ENCODE measurements at places on chromosomes 5 and 9.
A peak's percentile ranks its signal among the peaks of the same experiment; 100 is the strongest.

DNA sequence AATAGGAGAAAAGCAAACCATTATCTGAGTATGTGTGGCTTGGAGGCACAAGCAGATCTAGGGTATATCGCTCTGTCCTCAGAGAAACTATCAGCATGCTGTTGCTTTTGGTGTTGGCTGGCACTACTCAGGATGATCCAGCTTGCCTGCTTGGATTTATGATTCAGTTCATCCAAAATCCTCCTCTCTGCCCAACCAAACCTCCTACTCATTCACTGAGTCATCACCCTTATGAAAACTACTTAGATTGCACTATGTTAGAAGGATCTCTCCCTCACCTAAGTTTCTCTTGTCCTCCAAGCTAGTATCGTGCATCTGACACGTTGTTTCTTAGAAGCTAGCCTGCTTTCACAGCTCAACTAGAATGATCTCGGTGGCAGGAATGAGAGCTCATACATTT, 14.2 kb upstream of the ZBED3 start:
- peak; percentile 64 for DNase-seq

DNA sequence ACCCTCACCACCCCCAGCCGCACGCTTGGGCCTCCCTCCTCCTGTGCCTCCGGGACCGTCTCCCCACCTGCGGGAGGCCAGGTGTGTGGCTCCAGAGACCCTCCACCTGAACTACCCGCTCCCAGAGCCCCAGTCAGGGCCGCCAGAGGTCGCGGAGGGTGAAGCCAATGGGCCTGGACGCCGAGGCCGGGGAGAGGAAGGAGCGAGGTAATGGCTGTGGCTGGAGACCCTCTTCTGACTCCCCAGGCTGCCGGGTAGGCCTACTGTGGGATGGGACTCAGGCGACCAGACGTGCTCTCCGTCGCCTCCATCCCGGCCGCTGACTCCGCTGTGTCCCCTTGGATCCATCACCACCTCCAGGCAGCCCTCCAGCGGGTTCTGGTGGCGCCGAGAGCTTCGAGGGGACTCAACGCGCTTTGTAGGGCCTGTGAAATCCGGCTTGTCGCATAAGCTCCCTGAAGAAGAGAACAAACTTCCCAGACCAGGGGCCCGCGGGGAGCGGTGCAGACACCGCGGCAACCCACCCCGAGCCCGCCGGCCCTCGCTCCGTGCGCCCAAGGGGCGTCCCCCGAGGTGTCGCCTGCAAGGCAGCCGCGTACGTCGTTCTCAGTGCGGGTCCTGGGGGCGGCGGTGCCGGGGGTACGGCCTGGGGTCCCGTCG, 12.6 kb downstream of the IRX2 start:
- DNase-seq = no peak

- DNase-seq = no peak
Observed at GRCh38 chr5:155140646-155141045, 127.1 kb downstream of the KIF4B start.

DNA sequence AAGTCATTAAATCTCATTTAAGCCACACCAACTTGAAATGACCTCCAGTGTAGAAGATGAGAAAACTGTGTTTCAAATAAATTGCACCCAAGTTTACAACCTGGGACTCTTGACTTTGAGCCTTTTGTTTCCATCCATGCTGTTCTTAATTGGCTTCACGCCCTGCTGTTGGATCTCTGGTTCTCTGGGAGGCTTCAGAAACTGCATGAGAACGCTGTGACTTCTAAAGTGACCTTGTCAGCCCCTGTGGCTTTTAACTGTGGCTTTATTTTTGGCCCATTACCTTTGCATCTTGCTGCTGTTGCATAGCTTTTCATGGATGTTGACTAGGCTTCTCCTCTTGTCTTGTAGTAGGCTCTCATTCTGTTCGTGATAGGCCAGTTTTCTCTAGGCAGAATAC, 29.3 kb downstream of the TNFAIP8 start:
- DNase-seq = no peak

DNA sequence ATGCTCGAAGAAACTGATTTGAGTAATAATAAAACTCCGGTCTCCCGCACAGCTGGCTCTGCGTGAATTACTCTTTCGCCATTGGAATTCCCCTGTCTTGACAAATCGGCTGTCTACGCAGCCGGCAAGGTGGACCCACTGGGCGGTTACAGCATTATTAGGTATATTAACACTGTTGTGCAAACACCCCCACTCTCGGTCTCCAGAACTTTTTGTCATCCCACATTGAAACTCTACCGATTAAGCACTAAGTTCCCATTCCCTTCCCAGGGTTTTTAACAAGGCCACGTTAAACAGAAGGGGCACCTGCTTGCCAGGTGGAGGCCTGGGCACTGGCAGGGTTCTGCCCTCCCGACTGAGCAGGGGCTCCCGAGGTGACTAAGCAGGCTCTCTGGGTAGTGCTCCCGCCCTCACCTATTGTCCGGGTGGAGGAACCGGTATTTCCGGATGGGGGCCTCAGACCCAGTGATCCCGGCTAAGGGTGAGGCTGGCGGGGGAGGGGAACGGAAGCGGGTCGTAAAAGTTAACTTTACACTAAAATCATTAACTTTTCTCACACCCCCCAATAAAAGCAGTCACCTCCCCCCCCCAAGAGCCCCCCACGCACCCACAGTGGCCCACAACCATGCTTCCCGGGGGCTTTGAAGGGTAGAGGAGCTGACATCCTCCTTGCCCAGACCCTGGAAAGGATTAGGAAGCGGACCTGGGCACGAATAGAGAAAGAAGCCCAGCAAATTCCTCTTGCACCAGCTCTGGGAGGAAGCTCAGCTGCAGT, 53.5 kb upstream of the TJP2 start:
- DNase-seq = no peak

DNA sequence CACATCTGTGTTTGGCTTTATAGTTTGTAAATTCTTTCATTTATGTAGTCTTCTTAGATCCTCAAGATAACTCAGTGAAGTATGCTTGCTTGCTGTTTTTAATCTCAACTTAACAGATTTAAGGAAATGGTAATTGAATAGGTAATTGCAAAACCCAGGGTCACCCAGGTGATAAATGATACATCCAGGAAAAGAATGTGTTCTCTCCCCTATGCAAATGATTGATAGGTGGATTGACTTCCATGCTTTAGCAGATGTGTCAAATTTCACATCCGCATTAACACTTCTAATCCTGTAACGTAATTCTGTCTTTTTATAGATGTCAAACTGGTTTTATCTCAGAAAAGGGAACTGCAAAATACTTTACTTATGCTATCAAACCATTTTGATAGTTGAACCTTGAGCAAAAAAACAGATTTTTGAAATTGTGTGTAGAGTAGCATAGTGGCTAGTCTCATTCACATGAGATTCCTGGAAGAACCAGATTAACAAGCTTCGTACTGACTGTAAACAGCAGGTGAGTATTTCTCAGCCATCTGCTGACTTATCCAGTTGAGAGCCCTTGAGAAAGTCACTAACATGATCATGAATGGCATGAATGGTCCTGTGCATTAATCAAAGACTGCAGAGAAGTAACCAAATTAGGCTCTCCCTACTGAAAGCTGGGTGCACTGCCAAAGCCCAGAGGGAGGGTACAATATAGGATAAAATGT, 86.7 kb upstream of the PAM start:
- no peak for DNase-seq

DNA sequence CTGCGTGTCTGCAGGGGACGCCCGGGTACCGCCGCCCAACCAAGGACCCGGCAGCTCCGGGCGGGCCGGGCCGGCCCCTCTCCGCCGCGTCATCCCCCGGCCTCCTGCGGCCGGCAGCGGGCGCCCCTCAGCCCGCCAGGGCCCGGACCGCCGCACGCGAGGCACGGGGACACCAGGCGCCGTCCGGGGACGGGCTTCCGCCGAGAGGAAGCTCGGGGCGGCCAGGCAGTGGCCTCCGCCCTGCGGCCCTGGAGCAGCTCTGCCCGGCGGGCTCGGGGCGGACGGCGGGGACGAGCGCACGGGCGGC, 373 bp downstream of the FBXW5 start:
- peak; percentile 47 for DNase-seq

DNA sequence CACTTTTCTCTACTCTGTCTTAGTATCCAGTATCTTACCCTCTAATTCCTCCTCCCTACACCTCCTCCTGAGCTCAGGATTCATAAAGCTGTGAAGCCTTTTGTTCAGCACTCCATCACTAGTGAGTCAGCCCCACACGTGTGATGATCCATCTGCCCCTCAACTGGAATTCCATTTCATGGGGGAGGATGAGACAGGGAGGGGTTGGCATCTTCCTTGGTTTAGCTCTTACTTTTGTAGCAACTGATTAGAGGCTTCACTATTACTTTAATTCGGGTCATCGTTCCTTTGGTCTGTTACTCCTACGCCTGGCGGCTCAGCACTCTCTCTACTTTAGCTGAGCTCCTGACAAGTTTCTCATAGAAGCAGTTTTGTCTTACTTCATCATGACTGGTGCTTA, 11.8 kb downstream of the BTNL8 start:
- peak; percentile 18 for DNase-seq

GRCh38 chr5:32714836-32715235, 3.7 kb downstream of the NPR3 start:
- peak; percentile 46 for DNase-seq

- peak; percentile 82 for DNase-seq
Observed at GRCh38 chr5:96752341-96753016, 55.3 kb downstream of the ERAP1 start.

GRCh38 chr5:37971483-37972024, 131.7 kb upstream of the GDNF start:
- DNase-seq = no peak

DNA sequence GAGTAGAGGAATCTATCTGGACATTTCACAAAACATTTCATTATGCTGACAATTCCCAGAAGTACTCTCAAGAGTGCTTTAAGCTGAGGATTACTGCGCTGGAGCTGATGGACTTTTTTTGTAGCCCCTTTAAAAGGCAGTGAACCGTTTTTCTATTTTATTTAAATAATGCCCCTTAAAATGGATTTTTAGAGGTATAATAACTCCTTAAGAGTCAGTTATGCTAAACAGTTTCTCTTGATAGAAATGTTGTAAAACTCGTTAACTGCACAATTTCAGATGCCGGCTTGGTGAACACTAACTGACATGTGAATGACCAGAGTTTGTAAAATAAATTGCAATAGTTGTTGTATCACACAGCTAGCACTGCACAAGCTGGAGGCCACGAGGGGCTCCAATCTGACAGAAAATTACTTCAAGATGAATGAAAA, 174.0 kb downstream of the NR2F1-AS1 start:
- no peak for DNase-seq

DNA sequence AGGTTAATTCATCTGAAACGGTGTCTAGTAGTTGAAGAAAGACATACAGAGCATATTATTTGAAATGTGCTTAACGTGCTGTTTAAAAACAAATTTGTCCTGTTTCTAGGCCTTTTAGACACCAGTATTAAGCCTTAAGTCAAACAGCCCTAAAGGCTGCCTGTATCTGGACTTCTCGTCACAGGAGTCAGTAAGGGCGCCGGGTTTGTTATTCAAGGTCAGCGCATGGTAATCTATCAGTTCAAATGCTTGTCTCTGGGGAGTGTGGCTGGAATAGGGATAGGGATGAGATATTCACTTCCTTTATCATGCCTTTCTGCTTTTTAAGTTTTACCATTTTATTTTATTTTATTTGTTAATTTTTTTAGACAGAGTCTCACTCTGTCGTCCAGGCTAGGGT, 9.4 kb upstream of the CNOT6 start:
- no peak for DNase-seq

GRCh38 chr5:81268521-81269196, 32.7 kb upstream of the ZCCHC9 start:
- peak; percentile 83 for DNase-seq

DNA sequence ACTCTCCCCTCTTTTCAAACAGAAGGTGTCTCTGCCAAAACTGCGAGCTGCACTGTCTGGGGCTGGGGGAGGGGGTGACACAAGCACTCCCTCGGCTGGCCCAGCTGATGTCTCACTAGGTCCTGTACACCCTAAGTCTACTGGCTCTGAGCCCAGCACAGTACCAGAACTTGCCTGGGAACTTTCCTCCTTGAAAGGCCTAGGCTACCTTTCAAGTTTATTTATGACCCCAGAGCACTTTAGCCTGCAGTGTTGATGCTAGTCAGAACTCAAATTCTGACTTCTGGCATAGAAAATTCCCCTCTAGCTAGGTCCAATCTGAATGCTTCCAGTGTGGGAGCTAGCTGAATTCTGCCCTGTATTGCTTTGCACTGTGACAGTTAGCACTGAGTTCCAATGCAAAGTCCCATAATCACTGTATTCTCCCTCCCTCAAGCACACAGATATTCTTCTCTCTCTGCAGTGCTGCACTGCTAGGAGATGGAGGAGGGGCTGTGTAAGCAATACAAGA, 10.5 kb downstream of the LURAP1L start:
- DNase-seq = peak; percentile 28

DNA sequence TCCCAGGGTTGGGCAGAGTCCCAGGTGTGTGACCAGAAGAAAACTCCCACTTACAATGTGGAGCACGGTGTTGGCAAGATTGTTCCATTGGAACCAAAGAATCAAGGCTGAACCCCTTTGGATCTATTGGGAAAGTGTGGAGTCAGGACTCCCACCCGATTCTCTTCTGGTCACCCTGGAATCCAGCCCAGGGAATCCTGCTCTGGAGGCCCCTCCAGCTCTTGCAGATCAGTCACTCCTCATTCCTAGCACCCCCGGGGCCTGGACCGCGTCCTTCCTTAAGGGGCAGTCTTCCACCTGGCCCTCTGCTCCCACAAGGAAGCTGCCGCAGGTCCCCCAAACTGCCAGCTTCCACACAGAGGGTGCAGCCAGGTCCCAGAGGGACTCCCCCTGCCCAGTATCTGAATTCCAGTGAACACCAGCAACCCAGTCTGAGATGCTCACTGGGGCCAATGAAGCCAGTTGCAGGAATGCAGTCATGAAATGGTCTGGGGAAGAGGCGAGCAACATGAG, 170.1 kb downstream of the GADD45G start:
- DNase-seq = no peak

GRCh38 chr5:1065143-1065750, 46.6 kb downstream of the SLC12A7 start:
- no peak for DNase-seq

DNA sequence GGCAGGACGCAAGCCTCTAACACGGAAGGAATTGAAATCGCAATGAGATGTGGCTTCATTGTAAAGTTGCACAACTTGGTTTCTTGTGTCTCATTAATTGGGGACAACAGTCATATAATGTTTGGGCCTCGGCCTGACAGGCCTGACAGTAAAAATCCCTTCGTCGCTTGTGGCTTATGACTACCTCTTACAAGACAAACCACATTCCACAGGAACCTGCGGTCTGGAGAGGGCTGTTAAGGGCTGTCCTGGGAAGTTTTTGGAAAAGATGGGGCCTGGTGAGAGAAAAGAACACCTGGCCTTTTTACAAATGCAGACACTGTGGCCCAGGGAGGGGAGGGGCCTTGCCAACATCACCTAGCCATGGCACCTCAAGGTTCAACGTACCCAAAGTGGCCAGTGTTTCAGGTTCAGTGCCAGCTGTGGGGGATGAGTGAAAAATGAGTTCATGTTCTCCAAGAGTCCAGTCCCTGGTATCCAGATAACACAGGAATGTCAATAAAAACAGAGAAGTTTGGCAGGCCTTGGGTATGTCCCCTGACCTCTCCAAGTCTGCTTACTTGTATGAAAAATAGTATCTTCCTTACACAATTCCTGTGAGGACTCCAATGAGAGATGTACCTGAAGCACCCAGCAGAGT, 22.2 kb downstream of the SHB start:
- peak; percentile 67 for DNase-seq

Measured in cardiac fibroblast (primary cell).